ENCODE measurements at places on chromosomes 2 and 18.

GRCh38 chr2:158184556-158185343, 83.1 kb downstream of the UPP2 start:
- peak; percentile 11 for DNase-seq

- no peak for DNase-seq
These were observed 186.3 kb downstream of the TCF4 start for GRCh38 chr18:55401638-55402191.

DNA sequence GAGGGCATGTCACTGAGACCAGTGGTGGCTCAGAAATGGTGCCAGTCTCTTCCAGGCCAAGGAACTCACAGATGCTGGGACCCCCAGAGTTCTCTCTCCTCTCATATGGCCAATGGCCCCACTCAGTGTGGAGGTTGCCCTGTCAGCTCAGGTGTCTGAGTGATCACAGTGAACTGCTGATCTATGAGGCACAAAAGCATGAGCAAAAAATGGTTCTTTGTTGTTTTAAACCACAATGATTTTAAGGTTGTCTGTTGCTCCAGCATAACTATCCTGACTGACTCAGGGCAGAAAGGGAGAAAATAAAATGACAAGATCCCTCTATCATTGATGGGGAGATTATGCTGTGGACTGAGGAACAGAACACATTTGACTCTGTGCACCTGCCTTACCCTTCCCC, 57.8 kb downstream of the FBLN7 start:
- DNase-seq: no peak

- no peak for DNase-seq
These were observed 14.9 kb downstream of the EMX1 start for GRCh38 chr2:72932045-72932740.

- no peak for DNase-seq
These were observed 66.6 kb downstream of the ABCG8 start for GRCh38 chr2:43905371-43905803.

- DNase-seq: no peak
These were observed 62.5 kb downstream of the STK39 start for GRCh38 chr2:168184681-168185513.

DNA sequence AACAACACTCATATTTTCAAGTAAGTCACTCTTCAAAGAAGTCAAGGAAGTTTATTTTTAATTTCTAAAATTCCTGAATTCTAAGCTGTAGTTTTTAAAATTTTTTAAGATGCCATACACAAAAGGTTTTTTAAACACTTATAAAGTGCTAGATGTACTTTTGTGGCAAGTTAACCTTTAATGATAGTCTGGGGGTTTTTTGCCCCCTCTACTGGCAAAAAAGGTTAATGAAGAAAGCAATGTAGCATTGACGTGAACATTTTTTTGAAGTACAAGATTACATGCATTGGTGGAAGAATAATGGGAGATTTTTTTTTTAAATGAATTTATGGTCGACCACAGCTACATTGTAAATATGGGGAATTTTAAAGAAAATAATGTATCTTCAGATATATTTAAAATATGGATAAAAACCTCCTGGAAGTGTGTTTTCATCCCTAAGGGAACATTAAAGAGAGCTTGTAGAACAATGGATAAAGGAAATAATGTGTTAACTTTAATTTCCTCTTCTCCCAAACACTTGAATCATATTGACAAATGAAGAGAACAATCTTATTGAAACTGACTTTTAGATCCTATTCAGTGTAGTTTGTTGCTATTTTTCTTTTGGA, 12.6 kb downstream of the ITPRID2 start:
- DNase-seq: peak; percentile 60

- DNase-seq: peak; percentile 28
These were observed 54.3 kb upstream of the PKDCC start for GRCh38 chr2:41993435-41993925.

- DNase-seq: no peak
These were observed 1.6 kb downstream of the ST8SIA3 start for GRCh38 chr18:57353940-57354461.

DNA sequence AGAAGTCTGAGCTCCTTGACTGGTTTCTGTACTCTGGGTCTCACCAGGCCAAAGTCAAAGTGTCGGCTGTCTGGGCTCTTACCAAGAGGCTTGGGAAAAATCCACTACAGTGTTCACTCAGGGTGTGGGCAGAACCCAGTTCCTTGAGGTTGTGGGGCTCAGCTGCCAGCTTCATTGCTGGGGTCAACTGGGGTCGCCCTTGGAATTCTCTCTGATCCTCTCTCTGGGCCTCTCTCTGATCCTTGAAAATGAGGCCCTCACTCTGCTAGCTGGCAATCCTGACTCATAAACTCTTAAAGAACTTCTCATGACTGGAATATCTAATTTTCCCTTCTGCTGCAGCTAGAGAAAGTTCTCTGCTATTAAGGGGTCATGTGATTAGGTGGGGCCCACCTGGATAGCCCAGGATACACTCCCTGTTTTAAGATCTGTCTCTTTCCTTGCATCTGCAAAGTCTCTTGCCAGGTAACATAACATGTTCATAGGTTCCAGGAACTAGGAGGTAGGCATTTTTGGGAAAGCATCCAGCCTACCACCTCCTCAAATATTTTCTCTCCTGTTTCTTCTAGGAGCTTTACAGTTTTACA, 66.3 kb downstream of the SP110 start:
- DNase-seq: no peak

DNA sequence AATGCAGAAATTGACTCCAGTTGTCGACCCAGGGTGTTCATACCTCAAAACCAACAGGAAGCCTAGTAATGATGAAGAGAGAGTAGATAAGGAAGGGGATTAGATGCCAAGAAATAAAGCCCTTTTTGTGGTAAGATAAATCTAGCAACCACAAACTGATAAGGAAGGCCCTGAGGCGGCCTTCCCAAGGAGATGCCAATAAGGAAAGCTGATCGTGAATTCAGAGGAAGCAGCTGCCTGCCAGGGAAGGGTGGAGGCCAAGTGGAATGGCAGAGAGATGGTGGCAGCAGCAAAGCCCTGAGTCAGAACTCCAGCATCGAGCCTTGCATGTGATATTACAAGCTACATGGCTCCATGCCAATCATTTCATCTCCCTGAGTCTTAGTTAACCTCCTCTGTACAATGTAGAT, 126.3 kb downstream of the IRS1 start:
- DNase-seq: peak; percentile 92

GRCh38 chr2:106223347-106223746, 29.2 kb upstream of the UXS1 start:
- DNase-seq: no peak

- DNase-seq: peak; percentile 11
These were observed 51.2 kb downstream of the SPIRE1 start for GRCh38 chr18:12606592-12607315.

- no peak for DNase-seq
These were observed 46.3 kb downstream of the RTTN start for GRCh38 chr18:70158992-70159717.

DNA sequence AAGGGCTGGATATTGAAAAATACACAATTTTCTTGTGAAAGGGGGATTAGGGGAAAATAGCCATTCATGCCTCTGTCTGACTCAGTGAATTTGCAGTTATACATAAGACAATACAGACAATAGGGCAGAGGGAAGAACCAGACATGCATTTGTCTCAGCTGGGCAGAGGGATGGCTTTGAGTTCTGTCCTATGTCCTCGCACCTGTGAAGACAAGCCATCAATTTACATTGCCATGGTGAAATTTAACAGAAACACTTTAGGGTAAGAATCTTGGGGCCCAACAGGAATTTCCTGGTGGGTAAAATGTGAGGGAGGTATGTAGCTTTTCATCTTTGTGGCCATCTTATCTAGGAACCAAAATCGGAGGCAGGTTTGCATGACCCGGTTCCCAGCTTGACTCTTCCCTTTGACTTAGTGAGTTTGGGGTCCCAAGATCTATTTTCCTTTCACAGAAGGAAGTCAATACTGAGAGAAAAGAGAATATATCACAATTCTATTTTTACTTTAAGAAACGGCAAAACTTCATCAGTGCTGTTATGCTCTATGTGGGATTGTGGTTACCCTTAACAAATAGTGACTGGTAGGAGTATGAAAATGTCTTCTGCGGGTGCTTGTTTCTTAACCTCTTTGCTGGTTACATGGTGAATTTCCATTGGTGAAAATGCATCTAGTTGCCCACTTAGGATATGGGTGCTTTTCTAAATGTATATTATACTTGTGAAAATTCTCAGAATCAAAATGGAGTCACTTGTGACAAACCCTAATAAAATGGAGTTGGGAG, 221.8 kb downstream of the SPP2 start:
- DNase-seq: no peak

DNA sequence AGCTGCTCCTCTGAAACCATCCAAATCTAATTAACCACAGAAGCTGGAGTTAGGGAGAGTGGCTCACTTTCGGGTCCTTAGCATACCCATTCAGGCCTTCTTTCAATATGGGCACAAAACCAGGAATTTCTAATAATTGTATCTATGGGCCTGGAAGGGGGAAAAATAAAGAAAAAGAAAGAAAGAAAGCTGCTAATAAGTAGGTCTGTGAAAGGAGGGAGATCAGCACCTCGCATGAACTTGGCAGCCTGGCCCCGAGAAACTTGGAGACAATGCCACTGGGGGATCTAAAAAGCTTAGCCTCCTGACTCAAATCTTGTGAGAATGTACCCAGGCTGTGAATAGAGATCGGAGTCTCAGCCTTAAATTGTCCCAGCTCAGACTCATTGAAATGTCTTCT, 252.1 kb upstream of the SLC14A2 start:
- DNase-seq: no peak

DNA sequence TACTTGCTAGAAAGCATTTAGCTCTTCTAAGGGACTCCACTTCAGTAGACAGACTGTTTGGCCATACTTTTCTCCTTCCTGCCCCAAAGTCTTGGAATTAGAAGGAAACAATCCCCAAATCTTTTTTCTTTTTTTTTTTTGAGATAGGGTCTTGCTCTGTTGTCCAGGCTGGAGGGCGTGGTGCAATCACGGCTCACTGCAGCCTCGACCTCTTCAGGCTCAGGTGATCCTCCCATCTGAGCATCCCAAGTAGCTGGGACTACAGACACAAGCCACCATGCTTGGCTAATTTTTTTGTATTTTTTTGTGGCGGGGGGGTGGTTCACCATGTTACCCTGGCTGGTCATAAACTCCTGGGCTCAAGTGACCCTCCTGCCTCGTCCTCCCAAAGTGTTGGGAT, 6.2 kb upstream of the UGGT1 start:
- DNase-seq: no peak

- no peak for DNase-seq
These were observed 150.6 kb downstream of the TXNL1 start for GRCh38 chr18:56487801-56488200.

DNA sequence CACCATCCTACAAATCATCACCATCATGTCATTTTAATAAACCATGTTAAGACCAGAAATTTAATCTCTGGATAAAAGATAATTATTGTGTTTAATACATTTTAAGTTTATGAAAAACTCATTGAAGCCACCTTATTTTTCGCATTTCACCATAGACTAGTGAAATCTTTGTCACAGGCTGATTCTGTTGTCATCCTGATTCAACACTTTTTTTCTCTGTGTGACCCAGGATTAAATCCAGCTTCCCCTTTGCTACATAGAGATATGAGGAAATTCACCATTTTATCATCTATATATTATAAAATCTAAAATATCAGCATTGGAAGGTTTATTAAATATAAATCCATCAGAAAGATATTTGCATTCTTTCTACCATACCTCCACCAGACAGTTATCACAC, 29.2 kb upstream of the MRO start:
- DNase-seq: no peak

DNA sequence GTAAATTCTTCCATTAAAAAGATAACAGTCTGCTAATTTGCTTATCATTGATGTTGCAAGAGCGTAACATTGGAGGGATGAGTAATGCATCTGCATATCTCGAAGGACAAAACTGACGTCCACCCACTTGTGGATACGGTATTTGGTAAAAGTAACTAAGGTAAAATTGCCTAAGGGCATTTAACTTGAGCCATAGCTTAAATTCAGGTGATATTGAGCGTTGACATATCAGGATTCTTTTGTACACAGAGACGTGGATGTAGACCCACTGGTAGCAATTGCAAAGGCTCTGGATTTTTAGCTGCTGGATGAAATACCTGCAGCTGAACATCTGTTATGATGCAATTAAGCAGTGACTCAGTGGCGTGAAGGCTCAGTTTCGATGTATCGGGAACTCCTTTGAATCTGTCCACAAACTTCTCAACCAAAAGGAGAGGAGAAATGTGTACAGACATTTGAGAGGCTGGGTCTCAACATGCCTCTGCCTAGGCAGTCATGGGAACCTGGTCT, 119.3 kb downstream of the SPTBN1 start:
- DNase-seq: no peak

DNA sequence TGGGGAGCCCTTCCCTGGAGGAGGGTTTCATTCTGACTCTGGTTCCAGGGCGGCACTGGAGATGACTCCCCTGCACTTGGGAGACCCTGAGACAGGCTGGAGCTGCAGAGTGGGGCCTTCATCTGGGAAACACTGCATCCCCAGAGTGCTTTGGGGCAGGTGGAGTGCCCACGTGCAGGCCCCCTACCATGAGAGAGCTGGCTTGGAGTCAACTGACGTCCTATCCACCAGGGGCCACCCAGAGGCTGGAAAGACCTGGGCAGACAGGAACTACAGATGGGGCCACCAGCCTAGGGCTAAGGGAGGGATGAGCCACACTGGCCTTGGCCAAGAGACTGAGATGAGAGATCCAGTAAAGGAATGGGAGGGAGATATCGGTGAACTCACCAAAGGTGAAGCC, 153.8 kb downstream of the ASB1 start:
- no peak for DNase-seq

- DNase-seq: no peak
These were observed 73.6 kb upstream of the STK17B start for GRCh38 chr2:196244966-196245365.

DNA sequence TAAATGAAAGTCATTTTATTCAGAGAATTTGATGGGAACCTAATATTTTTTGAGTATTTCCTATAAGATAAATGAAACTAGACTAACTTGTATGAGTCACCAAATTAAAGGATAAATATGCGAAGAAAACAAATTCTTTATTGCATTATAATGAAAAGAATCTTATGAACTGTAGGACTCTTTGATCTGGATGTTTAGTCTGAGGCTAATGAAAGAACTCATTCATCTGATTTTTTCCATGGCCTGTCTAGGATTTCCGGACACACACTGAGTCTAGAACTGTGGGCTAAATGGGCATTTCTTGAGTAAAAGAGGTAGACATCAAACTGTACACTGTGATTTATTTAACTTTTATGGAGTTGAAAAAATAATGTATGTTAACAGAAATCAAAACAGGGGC, 43.0 kb downstream of the ZNF519 start:
- no peak for DNase-seq

DNA sequence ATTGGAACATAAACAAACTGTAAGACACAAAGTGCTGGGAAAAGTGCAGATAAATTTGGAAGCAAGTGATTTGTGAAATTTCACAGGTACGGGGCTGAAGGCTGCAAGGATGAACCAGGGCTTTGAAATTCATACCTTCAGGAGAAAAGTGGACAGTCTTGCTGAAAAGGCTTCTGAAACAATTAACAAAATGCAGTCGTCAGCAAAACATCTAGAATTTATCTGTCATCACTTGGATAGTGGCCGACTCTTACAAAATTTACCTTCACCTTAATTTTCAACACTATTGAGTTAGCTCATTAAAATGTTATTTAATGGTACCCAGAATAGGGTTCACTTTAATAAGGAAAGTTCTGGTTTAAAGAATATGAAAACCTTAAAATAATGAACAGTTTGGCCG, 138.3 kb downstream of the SNTG2 start:
- DNase-seq: no peak
